ENCODE measurements at places on chromosomes 3 and 15.

DNA sequence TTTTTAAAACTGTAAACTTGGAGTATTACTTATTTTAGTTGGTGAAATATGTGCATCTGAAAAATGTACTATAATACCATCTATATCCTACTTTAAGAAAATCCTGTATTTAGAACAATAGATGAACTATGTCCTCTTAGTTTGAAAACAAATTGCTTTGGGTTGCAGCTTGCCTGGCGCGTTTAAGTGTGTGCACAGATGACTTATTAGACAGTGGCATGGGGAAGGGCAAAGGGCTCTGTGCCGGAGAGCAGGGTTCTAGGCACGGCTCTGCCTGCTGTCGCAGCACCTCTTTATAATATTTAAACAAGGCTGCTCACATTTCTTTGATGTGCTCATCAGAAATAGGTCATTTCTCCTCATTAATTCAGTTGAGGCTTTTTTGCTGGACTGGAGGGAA is 10.0 kb downstream of the PXK start:
- DNase-seq: no peak

GRCh38 chr3:143167969-143168854 is 48.6 kb downstream of the CHST2 start:
- DNase-seq: no peak

DNA sequence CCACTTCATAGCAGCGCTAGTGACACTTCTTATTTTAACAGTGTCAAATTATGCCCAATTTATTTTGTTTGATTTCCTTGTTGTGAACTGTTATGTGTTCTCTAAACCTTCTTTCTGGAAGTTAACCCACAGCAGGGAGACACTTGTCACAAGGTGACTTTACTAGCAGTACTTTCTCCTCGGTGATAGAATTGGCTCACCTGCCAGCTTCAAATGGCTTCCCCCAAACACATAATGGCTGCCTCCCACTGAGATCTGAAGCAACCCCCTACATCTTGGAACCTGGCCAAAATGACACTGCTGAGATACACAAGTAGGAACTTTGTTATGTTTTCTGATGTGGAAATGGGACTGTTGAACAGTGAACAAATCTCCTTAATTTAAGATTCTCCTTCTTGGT is 238.8 kb upstream of the DPH6 start:
- DNase-seq: no peak

DNA sequence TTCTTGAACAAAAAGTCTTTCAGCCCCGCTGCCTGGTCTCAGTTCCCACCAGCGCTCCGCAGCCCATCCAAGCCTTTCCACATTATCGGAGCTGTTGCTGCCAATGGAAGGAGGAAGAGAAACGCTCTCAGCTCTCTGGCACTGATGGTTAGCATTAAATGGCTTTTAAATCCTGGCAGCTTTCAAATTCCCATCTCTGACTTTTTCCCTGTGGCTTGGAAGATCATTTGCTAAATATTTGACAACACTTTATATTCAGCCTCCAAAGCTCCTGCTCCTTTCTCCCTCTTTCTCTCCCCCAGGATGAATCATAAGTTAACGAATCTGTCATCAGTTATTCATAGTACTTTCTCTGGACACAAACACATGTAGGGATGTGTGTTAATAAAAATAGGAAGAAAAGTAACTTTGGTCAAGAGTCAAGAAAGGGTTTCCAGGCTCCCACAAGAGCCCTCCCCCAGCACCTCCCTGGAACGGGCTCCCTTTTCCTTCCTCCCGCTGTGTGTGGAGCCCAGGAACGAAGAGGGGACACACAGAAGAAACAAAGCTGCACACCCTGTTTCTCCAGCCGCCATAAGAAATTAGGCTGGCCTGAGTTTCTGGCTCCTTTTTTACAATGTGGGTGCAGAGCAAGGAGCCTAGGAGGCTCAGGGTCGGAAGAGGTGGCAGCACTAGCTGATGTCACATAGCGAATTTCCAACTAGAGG is 47.6 kb upstream of the TSEN2 start:
- peak; percentile 57 for DNase-seq

GRCh38 chr3:194124193-194124592 is 11.8 kb upstream of the HES1 start:
- DNase-seq: no peak

Measured in hindlimb muscle (tissue), 1 donor.